ENCODE measurements at places on chromosomes 4 and X. TPM values are rescaled to one million over a fixed set of nuclear protein-coding genes. Genes with fewer than 3 reads are reported as not detected.

Gene JAKMIP1
- total RNA-seq, result 17.7 TPM

Gene LPAR4
- not detected for total RNA-seq

DNA sequence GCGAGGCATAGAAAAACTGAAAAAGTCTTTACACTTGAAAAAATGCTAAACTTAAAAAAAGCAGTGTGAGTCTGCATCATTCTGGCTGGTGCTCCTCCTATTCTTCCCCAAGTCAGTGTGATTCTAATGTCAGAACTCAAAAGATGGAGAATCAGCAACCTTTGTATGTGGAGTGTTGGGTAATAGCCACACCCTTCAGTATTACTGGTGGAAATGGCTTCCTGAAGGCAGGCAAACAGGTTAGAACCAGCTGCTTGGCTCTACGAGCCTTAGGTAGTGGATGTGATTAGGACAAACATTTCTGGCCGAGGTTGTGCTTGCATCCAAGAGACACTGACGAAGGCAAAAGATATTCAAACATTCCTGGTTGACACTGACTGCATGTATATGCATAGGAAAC is 353.4 kb upstream of the TACR3 start:
- no peak overlapping the region for H3K4me3 ChIP-seq
- no peaks in the 10 kb centered on the region for H3K4me1 ChIP-seq
- no peaks in the 10 kb centered on the region for H3K36me3 ChIP-seq
- DNase-seq, result no peak

DNA sequence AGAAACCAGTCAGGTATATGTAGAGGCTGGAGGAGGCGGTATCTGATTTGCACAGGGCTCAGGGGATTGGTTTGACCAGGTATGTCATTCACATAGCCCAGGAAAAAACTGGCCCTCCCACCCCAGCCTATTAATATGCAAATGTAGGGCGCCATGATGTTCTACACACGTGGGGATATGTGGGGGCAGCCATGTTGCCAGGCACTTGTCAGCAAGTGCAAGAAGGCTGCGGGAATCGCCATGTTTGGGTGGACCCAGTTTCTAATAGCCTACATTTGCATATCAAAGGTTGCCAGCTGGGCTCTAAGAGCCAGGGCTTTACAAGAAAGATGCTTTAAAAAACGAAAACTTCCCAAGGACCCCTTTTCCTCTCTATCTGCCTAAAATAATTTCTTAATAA is 335.1 kb downstream of the SMARCA1 start:
- H3K27me3 ChIP-seq, result no peaks in the 10 kb centered on the region
- no peak overlapping the region for H3K27ac ChIP-seq
- no peaks in the 10 kb centered on the region for H3K36me3 ChIP-seq
- H3K4me3 ChIP-seq, result no peak overlapping the region
- H3K4me1 ChIP-seq, result no peaks in the 10 kb centered on the region
- no peak for DNase-seq

GRCh38 chr4:42588909-42589308 is 68.0 kb downstream of the ATP8A1 start:
- H3K27me3 ChIP-seq, result no peaks in the 10 kb centered on the region
- H3K27ac ChIP-seq, result no peak overlapping the region
- DNase-seq, result no peak
- no peak overlapping the region for H3K4me3 ChIP-seq
- no peaks in the 10 kb centered on the region for H3K4me1 ChIP-seq

Gene PDE5A
- total RNA-seq, result 0.64 TPM

DNA sequence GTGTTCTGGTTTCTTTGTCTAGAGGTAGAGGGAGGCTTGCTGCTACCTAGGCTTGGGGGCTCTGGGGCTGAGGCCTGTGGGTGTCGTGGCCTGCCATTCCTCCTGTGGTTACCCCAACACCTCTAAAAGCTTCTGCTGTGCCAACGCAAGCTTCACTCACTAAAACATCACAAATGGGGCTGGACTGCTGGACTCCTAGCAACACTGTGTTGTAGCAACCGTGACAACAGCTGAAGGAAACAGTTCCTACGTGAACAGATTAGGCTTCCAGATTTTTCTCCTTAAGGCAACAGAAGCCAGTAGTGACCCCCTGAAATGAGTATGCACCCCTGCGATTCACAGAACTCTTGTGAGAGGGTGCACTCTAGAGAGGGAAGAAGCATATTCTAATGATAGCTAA is 138.3 kb upstream of the TEX13D start:
- H3K27ac ChIP-seq, result no peak overlapping the region
- no peaks in the 10 kb centered on the region for H3K27me3 ChIP-seq
- H3K36me3 ChIP-seq, result no peaks in the 10 kb centered on the region
- no peak overlapping the region for H3K4me3 ChIP-seq
- H3K4me1 ChIP-seq, result no peaks in the 10 kb centered on the region

GRCh38 chrX:148854306-148854705 is 353.9 kb downstream of the AFF2 start:
- H3K36me3 ChIP-seq, result no peaks in the 10 kb centered on the region
- no peaks in the 10 kb centered on the region for H3K27me3 ChIP-seq
- no peak for DNase-seq
- no peak overlapping the region for H3K4me3 ChIP-seq
- no peak overlapping the region for H3K27ac ChIP-seq
- no peaks in the 10 kb centered on the region for H3K4me1 ChIP-seq

Gene CFI
- total RNA-seq, result not detected

DNA sequence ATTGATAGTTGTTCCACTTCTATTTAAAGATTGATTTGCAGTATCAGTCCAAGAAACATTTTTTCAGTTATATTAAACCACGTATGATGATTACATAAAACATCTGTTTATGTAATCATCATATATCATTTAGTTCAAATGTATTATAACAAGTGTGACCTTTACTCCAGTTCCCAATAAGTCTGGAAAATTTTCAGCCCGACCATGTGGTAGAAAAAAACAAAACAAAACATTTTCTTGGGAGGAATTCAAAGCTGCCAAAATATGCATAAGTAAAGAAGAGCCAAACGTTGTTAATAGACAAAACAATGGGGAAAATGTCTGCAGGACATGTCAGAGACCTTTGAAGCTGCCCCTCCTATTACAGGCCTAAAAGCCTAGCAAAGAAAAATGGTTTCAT is 709.1 kb downstream of the FAT4 start:
- H3K27me3 ChIP-seq, result no peaks in the 10 kb centered on the region
- no peaks in the 10 kb centered on the region for H3K36me3 ChIP-seq
- DNase-seq, result no peak
- H3K4me3 ChIP-seq, result no peak overlapping the region
- H3K27ac ChIP-seq, result no peak overlapping the region

GRCh38 chrX:151621422-151621821 is 57.9 kb downstream of the PASD1 start:
- no peaks in the 10 kb centered on the region for H3K4me1 ChIP-seq
- H3K27ac ChIP-seq, result no peak overlapping the region
- H3K27me3 ChIP-seq, result no peaks in the 10 kb centered on the region
- H3K4me3 ChIP-seq, result no peak overlapping the region
- DNase-seq, result no peak

DNA sequence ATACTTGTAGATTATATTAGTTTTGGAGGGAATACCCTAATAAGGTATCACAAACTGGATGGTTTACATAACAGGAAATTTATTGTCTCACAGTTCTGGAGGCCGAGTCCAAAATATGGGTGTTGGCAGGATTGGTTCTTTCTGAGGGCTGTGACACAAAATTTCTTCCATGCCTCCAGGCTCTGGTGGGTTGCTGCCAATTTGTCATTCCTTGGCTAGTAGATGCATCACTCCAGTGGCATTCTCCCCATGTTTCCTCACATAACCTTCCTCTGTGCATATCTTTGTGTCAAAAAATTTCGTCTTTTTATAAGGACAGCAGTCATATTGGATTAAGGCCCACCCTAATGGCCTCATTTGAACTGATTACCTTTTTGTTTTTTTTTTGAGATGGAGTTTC is 49.3 kb downstream of the APELA start:
- DNase-seq, result no peak
- H3K36me3 ChIP-seq, result no peaks in the 10 kb centered on the region
- H3K27me3 ChIP-seq, result peaks cover 7% of the 10 kb centered on the region
- H3K4me3 ChIP-seq, result no peak overlapping the region

DNA sequence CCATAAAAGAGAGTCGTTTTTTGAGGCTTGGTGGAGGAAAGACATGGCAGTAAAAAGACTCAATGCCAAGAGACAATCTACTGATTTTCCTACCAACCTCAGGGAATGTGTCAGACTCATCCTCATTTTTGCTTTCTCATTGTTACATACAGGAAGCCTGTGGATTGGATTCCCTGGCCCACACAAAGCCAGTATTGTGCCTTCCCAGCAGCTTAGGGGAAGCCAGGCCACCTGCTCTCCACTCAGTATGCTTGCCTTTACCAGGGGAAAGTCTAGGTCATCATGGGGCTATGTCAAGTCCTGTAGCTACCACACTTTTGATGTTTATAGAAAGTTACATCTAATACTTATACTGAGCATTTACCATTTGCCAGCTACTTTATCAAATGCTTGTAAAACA is 11.0 kb downstream of the BMX start:
- H3K27me3 ChIP-seq, result no peaks in the 10 kb centered on the region
- no peak for DNase-seq
- no peaks in the 10 kb centered on the region for H3K4me1 ChIP-seq
- no peaks in the 10 kb centered on the region for H3K36me3 ChIP-seq
- no peak overlapping the region for H3K4me3 ChIP-seq

DNA sequence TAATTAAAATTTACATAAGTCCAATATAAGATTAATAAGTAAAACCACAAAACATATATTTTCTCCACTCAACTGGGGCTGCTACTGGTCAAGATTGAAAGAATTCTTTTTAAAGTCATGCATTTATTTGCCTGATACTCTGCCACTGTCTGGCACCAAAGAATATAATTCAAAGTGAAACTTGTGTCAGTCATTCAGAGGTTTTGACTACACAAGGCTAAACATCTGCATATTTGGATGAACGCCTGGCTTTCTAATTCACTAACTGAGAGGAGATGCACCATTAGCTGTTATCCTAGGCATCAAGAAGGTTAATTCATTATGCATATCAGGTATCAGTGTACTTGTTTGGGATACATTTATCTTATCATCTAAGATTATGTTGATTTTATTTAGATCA is 598.5 kb downstream of the CENPC start:
- no peaks in the 10 kb centered on the region for H3K4me1 ChIP-seq
- H3K4me3 ChIP-seq, result no peak overlapping the region
- no peaks in the 10 kb centered on the region for H3K36me3 ChIP-seq
- H3K27ac ChIP-seq, result no peak overlapping the region

Gene GLRA2
- not detected for total RNA-seq

Gene ARMCX4
- total RNA-seq, result 5.4 TPM

- no peak overlapping the region for H3K4me3 ChIP-seq
- H3K36me3 ChIP-seq, result no peaks in the 10 kb centered on the region
- H3K27ac ChIP-seq, result no peak overlapping the region
- H3K4me1 ChIP-seq, result no peaks in the 10 kb centered on the region
These were observed 31.6 kb downstream of the MTHFD2L start for GRCh38 chr4:74189331-74190043.

Gene SERTM2
- total RNA-seq, result not detected

GRCh38 chr4:25815586-25815985 is 47.2 kb downstream of the SEL1L3 start:
- peaks cover 55% of the 10 kb centered on the region for H3K36me3 ChIP-seq
- peaks cover 5% of the 10 kb centered on the region for H3K4me1 ChIP-seq
- no peak for DNase-seq
- H3K4me3 ChIP-seq, result no peak overlapping the region
- H3K27ac ChIP-seq, result no peak overlapping the region
- no peaks in the 10 kb centered on the region for H3K27me3 ChIP-seq

- peak; percentile 16 for DNase-seq
- peak within 1 kb of the TSS; percentile 57 for H3K4me3 ChIP-seq
- peaks cover 32% of the 10 kb centered on the region for H3K27me3 ChIP-seq
- H3K27ac ChIP-seq, result no peak within 1 kb of the TSS
- H3K36me3 ChIP-seq, result no peaks in the 10 kb centered on the region
These were observed at the start of gene HHIP for GRCh38 chr4:144645631-144646522. HHIP (plus strand) TSS chr4:144646156; CDS start chr4:144646676, 520 bp downstream.

Gene TMPRSS11F
- total RNA-seq, result not detected

Gene TMEM35A
- total RNA-seq, result not detected

Gene TLR1
- total RNA-seq, result 1.8 TPM

DNA sequence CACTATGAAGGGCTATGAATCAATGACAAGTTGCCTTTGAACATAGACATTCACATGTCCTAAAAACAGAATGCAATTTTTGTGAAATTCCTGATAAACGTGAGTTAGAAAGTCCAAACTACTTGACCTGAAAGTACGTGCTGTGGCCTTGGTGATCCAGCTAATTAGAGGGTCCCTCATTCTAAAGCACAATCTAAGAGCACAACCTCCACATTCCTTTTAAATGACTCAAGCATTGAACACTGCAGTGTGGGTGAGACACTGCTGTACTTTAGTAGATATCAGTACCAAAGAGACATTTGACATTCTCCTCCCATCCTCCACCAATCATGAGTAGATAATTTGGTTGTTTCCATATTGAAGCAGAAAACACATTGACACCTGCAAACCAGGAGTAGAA is 73.5 kb downstream of the FAM47B start:
- H3K4me1 ChIP-seq, result no peaks in the 10 kb centered on the region
- no peak for DNase-seq
- no peak overlapping the region for H3K27ac ChIP-seq
- H3K36me3 ChIP-seq, result no peaks in the 10 kb centered on the region
- H3K27me3 ChIP-seq, result no peaks in the 10 kb centered on the region

GRCh38 chr4:41070516-41071281 is 143.6 kb downstream of the APBB2 start:
- H3K4me3 ChIP-seq, result no peak overlapping the region
- H3K36me3 ChIP-seq, result no peaks in the 10 kb centered on the region
- no peak overlapping the region for H3K27ac ChIP-seq
- H3K27me3 ChIP-seq, result no peaks in the 10 kb centered on the region

- DNase-seq, result no peak
- H3K4me1 ChIP-seq, result no peaks in the 10 kb centered on the region
- no peaks in the 10 kb centered on the region for H3K36me3 ChIP-seq
- H3K27ac ChIP-seq, result no peak overlapping the region
- H3K27me3 ChIP-seq, result no peaks in the 10 kb centered on the region
These were observed 456.8 kb downstream of the PRR32 start for GRCh38 chrX:127276326-127276725.

GRCh38 chr4:103011378-103012025 is 8.0 kb downstream of the SLC9B1 start:
- H3K4me3 ChIP-seq, result no peak overlapping the region
- no peaks in the 10 kb centered on the region for H3K27me3 ChIP-seq
- DNase-seq, result no peak
- H3K27ac ChIP-seq, result no peak overlapping the region
- H3K4me1 ChIP-seq, result no peaks in the 10 kb centered on the region

Gene PAGE4
- not detected for total RNA-seq

DNA sequence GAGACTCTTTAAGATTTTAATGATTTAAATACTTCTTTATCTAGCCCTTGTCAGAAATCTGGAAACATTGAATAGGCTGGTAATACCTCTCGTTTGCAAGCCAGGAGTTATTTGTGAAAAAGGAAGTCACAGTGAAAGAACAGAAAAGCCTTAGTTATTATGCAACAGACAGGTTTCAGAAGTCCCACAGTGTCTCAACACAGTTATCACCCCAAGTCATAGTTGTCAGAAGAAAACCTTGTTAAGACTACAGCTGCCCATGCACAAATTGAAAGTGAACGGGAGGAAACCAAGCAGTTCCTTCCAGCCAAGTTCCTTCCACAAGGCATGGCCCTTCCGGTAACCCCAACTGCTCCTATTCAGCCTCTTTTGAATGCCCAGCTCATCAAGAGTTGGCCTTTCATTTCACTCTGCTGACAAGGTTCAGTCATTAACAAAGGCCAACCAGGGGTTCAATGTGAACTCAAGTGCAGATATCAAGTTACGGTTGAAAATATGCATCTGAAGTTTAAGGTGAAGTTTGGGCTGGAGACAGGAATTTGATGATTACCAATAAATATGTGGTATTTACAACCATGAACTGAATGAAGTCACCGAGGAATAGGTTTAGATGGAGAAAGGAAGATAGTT is 15.6 kb downstream of the ALPK1 start:
- peaks cover 16% of the 10 kb centered on the region for H3K36me3 ChIP-seq
- H3K4me1 ChIP-seq, result peaks cover 5% of the 10 kb centered on the region
- no peak for DNase-seq
- H3K27ac ChIP-seq, result no peak overlapping the region
- no peak overlapping the region for H3K4me3 ChIP-seq
